DMS153 (cell line): ENCODE measurements at places on chromosomes 4 and X.

DNA sequence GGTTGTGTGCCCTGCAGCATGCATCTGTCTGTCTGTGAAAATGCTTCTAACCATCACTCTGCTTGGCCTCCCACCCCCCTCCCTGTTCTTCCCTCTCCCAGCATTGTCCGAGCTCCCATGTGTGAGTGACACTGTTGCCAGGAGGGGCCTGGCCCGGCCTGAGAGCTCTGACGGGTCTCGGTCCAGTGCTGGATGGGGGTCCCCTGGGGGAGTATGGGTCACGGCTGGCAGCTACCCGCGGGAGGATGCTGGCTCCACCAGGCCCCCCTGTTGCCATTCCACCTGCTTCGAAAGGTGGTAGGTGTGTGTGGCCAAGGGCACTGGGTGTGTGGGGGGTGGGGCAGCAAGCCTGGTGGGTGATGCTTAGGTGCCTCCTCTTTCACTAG is 3.6 kb downstream of the NLGN3 start:
- no peak for DNase-seq

- no peak for DNase-seq
These were observed 118.8 kb downstream of the PDLIM5 start for GRCh38 chr4:94570558-94570957.

- DNase-seq = peak; percentile 11
These were observed 351.9 kb upstream of the FTHL17 start for GRCh38 chrX:31423609-31424189.

GRCh38 chrX:119187298-119187697 is 48.8 kb upstream of the PGRMC1 start:
- no peak for DNase-seq

GRCh38 chrX:112705726-112706125 is 26.0 kb upstream of the LHFPL1 start:
- no peak for DNase-seq

- no peak for DNase-seq
These were observed 41.3 kb downstream of the C4orf50 start for GRCh38 chr4:5976921-5977320.

GRCh38 chr4:6928081-6928480 is 18.5 kb downstream of the TBC1D14 start:
- no peak for DNase-seq

- DNase-seq = no peak
These were observed 32.3 kb upstream of the CXCL8 start for GRCh38 chr4:73707918-73708577.

GRCh38 chr4:22848332-22848731 is 155.6 kb downstream of the GBA3 start:
- DNase-seq = no peak
